ENCODE measurements at places on chromosomes 3 and 15.

- no peak for DNase-seq
Measured at GRCh38 chr3:168671091-168671490, 575.4 kb upstream of the GOLIM4 start.

DNA sequence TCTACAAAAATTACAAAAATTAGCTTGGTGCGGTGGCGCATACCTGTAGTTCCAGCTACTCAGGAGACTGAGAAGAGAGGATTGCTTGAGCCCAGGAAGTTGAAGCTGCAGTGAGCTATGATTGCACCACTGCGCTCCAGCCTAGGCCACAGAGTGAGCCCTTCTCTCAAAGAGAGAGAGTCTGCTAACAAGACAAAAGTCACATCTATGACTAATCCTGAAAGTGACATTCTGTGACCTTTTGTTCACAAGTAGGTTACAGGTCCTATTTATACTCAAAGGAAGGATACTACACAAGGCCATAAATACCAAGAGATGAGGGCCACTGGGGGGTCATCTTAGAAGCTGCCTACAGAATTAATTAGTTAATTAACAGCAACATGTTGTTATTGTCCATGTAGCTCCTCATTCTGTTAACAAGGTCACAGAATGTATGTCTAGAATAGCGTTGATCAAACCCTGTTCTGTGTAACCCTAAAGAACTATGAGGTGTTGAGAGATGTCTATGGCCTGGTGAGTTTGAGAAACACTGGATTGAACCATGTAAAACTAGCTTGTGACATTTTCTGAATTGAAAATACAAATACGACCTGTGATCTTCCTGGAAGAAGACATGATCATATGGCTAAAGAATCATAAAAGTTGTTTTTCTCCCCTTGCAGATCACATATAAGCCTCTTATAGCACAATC lies 97.0 kb downstream of the SAMMSON start:
- no peak for DNase-seq

DNA sequence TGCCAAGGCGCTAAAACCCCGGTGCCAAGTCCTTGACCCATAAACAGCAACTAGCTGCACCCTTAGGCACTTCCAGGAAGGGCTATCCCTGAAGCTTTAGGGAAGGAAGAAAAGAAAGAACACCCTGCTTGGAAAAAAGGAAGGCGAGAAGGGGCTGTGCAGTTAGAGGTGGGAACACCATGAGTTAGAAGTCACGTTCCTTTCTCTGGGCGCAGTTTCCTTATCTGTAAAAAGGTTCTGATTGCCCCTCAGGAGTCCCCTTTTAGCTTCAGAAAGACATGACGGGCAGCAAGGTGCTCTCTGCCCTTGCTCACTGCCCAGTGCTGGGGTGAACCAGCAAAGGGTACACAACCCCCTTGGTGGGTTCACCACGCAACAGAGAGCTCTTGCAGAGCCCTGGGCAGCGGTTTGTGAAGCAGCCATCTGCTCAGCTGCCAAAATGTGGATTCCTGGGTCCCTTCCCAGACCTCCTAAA lies 798 bp downstream of the GCHFR start:
- no peak for DNase-seq

DNA sequence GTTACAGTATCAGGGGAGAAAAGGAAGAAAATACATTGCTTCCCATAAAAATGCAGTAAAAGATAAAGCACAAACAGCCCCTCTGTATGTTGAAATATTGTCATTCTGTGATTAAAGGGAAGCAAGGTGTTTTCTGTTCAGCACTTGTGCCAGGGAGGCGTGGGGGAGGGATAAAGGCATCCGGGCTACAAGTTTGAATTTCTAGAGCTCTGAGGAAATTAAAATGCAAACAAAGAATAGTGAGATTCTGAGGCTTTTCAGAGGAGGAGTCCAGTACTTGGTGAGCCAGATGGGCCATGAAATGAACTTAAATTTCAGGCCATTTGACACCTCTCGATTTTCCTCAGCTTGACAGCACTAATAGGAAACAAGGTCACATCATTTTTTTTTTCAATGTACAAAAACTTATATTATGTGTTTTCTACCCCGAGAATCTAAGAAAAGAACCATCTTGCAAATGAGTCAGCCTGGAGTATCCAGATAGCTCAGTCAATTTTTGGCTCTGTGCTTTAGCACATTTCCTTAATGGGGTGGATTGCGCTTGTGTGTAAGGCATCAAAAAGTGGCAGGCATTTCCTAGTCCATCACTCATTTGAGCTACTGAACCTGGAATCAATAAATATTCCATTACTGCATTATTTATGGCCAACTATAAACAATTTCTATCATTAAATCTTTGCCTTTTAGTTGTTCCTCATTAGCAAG lies 640.8 kb upstream of the TBL1XR1 start:
- no peak for DNase-seq

- DNase-seq = no peak
Measured at GRCh38 chr3:11613319-11613718, 30.4 kb downstream of the VGLL4 start.

Measured in AG09309 (cell line).